GM19239 (cell line): ENCODE measurements at places on chromosomes 2 and 18.

DNA sequence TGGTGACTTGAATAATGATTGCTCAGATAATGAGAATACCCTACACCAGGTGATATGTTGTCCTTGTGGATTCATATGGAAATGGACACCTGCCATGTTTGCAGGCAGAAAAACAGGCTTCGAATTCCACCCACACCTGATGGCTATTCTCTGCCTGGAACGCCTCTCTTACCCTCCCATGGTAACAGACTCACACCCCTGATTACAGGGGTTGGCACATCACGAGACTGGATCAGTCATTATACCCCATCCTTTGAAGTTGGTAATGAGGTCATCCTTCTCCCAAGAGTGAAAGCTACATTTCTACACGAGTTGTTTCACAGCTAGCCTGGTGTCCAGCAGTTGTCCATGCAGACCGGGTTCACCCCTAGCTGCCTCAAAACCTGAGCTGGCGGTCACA lies 71.4 kb upstream of the MBOAT2 start:
- no peak for DNase-seq

- no peak for DNase-seq
Measured at GRCh38 chr2:129297430-129297829, 682.0 kb upstream of the RAB6C start.

DNA sequence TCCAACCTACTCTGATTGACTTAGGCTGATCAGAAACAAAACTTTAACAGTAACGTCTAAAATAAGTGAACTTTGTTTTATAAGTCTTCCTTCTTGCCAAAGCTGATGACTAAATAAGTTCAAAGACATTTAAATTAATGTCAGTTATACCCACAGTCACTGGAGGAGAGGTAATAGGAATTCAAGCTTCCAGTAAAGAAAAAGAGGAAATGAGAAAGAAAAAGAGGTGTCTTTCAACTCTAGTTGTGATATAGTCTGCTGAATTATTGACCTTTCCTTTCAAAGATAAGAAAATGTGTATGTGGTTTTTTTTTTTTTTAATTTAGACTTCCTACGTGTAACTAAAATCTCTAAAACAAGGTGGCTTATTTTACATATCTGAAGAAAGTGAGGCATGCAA lies 191.5 kb downstream of the SLC8A1 start:
- no peak for DNase-seq

DNA sequence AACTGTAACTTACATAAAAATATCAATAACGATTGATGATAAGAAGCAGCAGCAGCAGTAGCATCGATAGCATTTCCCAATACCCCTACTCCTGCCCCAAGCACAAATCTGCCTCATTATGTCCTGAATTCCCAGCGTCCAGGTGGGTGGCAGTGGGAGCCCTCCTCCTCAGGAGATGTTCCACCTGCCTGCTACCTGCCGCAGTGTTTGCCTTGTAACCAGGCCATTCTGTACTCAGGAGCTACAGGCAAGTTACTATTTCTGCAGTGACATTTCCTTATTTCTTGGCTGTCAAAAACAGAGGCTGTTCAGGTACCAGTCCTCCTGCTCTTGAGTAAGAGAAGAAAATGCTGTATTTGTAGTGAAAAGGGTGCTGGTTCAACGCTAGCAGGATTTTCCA lies 236.4 kb downstream of the CNTNAP5 start:
- no peak for DNase-seq

DNA sequence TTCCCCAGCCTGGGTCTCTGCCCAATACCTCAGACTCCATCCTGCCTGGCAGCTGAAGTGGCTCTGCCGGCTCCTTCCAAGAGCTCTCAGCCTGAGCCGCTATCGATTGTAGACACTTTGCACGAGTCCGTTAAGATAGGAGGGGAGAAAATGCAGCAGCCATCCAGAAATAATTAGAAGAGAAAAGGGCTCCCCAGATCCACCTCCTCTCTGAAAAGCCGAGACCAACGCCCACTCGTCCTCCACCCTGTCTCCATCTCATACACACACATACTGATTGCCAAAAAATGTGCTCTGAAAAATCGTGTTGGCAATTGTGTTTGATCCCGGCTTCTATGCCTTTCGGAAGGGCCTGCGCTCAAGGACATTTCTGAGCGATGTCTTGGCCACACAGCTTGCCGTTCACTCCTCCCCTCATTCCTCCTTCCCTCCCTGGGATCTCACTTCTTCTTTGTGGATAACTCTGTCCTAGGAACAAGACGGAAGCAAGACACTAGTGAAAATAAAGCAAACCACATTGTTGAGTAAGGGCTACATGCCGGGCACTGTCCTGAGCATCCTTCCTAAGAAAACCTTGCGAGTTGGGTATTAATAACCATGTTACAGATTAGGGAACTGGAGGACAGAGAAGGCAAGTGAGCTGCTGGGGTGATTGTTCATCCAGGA lies 372.8 kb upstream of the MYT1L start:
- DNase-seq: no peak

- DNase-seq: no peak
Measured at GRCh38 chr2:104744537-104744936, 109.4 kb upstream of the POU3F3 start.

DNA sequence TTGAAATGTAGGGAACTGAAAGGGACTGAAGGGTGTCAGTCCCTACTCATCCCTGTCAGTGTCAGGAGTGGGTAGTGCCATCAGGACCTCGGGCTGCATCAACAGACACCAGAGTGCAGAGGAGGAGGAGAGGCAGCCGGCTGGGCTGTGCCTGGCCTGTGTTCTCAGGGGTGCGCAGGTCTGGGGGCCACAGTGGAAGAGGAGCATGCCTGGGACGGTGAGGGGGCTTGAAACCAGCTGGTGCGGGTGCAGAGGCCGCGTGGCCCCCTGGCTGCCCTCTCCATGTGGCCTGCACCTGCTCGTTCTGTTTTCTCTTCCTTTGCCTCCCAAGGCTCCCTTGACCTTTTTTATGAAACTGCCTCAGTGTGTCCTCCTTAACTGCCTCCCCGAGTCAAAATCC lies 41.3 kb downstream of the NTSR2 start:
- DNase-seq: no peak

DNA sequence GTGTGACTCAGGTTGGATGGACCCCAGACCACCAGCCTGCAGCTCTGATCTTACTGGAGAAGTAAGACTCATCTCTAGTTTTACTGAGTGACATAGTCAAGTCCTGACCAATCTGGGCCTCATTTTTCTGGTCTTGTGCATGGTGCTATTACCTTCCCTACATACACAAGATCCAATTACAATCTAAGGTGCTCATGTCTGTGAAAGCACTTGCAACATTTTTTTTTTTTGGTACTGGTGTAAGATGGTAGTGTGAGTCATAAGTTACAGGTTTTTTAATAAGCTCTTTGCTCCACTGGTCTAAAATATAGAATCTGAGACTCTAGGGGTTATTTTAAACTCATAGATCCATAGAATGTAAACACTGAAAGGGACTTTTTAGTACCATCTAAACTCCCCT lies 117.3 kb upstream of the EFEMP1 start:
- no peak for DNase-seq
